CD4-positive, alpha-beta T cell treated with Interleukin-21 for 1 hour (primary cell): ENCODE measurements at places on chromosomes 2 and 18.

DNA sequence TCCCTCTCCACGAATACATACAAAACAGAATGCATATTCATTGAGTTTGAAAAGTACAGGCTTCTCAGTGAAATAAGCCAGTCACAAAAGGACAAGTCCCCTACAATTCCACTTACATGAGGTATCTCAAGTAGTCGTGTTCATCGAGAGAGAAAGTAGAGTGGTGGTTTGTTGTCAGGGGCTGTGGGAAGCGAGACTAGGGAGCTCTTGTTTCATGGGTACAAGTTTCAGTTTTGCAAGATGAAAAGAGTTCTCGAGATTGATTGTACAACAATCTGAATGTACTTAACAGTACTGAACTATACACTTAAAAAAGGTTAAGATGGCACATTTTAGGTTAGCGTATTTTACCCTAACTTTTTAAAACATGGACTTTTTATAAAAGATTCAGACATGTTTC, 71.5 kb upstream of the TTC39C start:
- DNase-seq = peak; percentile 22

DNA sequence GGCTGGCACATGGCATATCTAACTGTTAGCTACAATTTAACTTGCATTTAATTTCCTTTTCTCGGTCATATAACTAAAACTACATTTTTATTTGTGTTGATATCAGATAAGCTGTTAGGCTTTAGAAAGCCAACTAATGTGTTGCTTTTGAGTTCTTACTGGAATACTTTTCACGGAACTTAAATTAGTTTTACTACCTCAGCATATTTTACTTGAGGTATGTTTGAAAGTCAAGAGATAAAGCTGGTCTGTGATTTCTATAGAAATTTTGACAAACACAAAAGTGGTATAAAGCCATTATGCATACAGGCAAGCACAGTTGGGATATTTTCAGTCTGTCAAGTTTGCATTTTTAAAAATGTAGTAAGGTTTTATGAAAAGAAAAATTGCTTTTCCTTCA, 162.6 kb downstream of the ZNF804A start:
- no peak for DNase-seq

- no peak for DNase-seq
These were observed 702.8 kb upstream of the SLC39A10 start for GRCh38 chr2:194954218-194954617.

DNA sequence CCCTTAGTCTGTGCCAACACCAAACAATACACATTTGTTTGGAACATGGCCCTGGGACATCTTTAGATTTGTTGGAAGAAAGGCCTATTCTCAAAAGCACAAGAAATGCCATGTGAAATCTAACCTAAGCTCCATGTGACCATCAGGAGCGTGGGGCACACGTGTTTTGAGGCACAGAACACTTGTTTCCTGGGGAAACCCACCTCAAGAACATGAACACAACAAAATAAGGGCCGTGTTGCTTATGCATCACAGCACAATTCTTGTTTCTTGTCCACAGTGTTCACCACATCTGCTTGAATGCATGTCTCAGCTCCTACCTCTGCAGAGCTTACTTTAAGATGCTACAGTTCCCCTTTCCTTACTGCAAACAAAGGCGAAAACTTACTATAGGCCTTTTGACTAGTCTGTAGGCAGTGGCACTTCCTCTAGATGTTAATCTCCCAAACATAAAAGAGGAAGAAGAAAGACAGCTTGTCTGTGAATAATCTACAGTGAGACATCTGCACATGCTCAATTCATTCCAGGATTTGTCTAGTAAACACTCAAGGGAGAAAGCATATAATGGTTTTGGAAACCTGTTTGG, 165.0 kb downstream of the ANKRD44 start:
- DNase-seq = peak; percentile 51

GRCh38 chr2:143171817-143172216, 42.6 kb downstream of the ARHGAP15 start:
- no peak for DNase-seq

- DNase-seq = no peak
These were observed 331.9 kb downstream of the CDH19 start for GRCh38 chr18:66271962-66272361.

DNA sequence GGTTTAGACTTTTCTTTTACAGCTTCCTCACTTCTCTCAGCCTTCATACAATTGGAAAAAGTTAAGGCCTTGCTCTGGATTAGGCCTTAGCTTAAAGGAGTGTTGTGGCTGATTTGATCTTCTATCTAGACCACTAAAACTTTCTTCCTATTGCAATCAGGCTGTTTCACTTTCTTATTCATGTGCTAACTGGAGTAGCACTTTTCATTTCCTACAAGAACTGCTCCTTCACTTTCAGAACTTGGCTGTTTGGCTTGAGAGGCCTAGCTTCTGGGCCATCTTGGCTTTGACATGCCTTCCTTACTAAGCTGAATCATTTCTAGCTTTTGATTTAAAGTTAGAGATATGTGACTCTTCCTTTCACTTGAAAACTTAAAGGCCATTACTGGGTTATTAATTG, 114.3 kb downstream of the ARHGEF4 start:
- DNase-seq = no peak

- no peak for DNase-seq
These were observed 26.7 kb upstream of the MBOAT2 start for GRCh38 chr2:9030190-9030589.

DNA sequence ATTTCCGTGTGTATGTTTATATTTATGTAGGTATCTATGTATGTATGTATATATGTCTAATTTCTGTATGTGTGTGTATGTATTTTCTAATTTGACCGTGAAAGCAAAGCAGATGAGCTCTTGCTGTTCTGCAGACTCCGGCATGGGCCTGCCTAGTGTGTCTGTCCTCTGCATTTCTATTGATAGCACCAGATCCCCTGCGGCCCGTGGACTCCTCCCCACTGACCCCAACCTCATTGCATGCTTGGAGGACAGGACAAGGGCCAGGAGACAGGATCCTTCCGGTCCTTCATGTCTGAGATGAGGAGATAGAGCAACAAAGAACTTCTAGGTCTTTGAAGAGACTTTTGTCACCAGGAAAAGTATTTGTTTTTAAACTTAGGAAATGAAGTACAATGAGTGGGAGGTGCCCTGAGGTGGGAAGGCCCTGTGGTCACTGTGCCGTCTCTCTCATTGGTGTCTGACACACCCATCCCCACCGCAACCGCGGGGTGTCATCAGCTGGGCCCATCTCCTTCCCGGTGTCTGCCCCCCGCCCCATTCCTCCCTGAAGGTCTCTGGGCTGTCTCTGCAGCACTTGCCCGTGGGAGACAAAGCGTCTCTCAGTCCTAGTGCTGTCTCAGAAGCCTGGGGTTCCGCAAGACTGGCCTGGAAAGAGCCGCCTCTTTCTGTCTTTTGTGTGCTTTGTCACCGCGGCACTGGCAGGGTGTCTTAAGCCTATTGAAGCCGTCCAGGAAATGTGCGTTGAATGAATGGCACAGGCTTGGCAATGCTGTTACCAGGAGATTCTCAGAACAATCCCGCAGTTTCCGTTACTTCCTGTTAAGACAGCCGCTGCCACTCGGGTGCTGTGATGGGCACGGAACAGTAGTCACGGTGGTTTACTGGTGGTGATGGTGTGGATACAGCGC, 216.4 kb downstream of the AGAP1 start:
- DNase-seq = no peak

- DNase-seq = no peak
These were observed 22.2 kb upstream of the NAB1 start for GRCh38 chr2:190626641-190627210.

- DNase-seq = no peak
These were observed 364.3 kb upstream of the LRP1B start for GRCh38 chr2:142495141-142495540.

- no peak for DNase-seq
These were observed 72.1 kb upstream of the CAB39 start for GRCh38 chr2:230640540-230641011.

- DNase-seq = no peak
These were observed 207.8 kb downstream of the ATAD2B start for GRCh38 chr2:23718931-23719700.

DNA sequence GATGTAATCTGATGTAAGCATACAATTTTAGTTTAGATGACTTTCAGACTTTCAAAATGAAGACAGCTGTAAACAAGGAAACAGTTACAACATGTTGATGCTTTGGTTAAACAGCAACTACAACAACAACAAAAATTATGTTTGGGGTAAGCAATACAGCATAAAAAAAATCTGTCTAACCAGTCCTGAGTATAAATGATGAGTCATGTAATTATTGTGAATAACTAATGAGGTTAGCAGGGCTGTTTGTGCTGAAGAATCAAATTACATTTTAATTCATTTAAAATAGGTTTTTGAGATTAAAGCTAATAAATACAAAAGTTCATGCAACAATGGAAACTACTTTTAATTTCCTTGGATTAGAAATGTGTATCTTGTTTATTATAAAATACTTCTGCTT, 266.9 kb downstream of the LRP1B start:
- no peak for DNase-seq

DNA sequence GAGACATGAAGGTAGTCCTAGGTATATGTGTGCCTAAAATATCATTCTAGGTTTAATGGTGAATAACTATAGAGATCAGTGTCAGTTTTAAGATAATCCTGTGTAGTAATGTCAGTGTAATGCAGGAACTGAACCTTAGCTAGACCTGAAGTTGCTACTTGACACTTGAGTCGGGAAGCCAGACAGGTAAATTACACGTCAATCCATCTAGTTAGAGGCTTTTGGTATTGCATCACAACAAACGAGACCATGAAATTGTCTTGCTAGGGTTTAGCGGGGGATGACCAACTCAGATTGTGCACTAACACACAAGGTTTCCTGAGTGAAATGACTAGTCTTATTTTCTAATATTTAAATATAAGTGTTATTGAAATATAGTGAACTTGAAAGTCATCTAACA, 2.0 kb downstream of the YPEL5 start:
- peak; percentile 35 for DNase-seq

- no peak for DNase-seq
These were observed 82.1 kb downstream of the MAP3K20 start for GRCh38 chr2:173157676-173158293.

GRCh38 chr18:64402636-64403035, 253.7 kb upstream of the LINC00305 start:
- no peak for DNase-seq
